ENCODE measurements at places on chromosomes 4 and X.
A peak's percentile ranks its signal among the peaks of the same experiment; 100 is the strongest.

- peak; percentile 20 for DNase-seq
Observed at GRCh38 chr4:77044461-77045150, 31.2 kb downstream of the CCNI start.

DNA sequence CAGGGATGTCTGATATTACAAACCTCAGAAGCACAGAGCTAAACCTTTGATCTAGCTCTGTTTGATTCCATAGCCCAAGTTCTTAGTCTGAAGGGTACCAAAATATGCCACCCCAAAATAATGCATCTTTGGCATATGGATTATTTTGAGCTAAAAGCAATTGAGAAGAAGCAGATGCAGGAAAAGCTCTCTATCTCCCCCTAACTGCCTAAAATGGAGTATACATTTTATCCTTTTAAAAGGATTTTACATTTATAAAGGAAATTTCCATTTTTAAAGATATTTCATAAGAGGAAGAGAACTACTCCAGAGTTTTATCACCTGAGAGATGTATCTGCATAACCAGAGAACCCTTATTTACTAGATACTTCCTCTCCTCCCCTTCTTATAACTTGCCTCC is 158.7 kb downstream of the ZNF674 start:
- DNase-seq = no peak

DNA sequence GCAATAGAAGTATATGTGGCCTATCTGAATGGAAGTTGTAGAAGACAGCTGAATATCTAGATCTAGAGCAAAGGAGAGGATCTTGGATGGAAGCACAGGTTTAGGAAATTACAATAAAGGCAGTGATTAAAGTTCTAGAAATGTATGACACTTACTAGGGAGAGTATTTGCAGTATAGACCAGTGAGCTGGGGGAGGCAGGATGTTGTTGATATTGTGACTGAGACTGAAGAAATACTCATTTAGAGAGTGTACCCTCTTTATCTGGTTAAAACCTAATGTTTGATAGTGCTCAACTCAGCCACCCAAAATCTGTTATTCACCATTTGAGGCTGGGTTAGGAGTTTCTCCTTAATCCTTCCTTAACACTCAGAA is 439.5 kb downstream of the GRXCR1 start:
- no peak for DNase-seq

- DNase-seq = peak; percentile 63
Observed at GRCh38 chr4:26032142-26032541, 118.1 kb downstream of the SMIM20 start.

DNA sequence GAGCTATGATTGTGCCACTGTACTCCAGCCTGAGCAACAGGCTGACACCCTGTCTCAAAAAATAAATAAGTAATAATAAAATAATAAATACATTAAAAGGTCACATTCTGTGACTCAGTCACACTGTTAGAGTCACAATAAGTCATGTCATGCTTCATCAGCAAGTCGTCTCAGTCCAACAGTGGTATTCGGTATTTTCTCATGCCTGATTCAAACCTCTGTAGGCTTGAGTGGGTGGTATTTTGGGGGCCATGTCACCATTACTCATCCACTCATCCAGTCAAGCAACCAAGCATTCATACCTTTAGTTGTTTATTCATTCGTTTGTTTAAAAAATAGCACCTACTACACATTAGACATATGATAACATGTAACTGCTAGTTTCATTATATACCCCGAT is 46.9 kb downstream of the SUPT20HL2 start:
- DNase-seq = no peak

DNA sequence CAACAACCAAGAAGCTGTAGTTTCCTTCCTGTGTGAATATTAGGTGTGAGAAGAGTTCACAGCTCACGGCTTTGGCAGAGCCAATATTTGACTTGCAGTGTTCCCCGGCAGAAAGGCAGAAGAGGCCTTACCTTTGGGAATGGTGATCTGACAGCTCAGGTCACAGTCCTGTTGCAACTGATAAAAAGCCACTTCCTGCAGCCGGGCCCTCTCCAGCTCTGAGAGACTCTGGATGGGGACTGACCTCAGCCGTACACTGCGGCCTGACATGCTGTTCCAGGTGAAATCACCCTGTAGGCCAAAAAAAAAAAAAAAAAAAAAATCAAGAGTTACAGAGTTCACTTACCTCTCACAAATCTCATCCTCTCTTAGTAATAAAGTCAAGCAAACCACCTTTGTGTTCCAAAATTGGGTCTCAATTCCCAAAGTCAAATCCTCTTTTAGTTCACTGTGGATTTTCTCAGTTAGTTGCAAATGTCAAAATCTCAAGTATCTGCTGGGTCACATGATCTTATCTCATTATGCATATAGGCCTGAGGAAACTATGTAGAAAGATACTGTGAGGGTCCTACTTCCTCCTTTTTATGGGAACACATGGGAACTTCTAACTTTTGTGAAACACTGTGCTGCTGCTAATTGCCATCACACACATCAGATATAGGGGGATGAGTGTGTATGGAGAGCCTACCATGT is 38.6 kb upstream of the AMELX start:
- DNase-seq = no peak

GRCh38 chr4:70994387-70995099 is 1.1 kb downstream of the DCK start:
- DNase-seq = no peak

GRCh38 chr4:158965226-158965625 is 137.7 kb upstream of the RAPGEF2 start:
- no peak for DNase-seq

DNA sequence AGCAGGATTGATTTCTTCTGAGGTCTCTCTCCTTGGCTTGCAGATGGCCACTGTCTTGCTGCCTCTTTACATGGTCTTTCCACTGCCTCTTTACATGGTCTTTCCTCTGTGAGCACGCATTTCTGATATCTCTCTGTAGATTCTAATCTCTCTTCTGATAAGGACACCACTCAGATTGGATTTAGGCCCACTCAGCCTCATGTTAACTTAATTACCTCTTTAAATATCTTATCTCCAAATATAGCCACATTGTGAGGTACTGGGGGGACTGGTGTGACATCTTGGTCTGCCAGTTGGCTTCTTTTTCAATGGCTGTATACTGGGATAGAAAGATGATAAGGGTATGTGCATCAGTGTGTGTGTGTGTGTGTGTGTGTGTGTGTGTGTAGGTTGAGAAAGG is 153.7 kb downstream of the AWAT2 start:
- DNase-seq = no peak

DNA sequence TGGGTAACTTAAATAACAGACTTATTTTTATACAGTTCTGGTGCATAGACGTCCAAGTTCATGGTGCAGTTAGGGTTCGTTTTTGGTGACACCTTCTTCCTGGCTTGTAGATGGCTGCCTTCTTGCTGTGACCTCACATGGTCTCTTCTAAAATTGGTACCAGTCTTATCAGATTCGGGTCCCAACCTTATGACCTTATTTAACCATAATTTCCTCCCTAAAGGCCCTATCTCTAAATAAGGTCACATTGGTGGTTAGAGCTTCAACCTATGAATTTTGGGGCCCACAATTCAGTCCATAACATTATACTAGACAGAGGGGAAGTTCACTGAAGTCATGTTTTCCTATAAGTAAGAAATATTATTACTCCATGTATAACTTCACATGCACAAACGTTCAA is 128.0 kb downstream of the CFAP299 start:
- no peak for DNase-seq

GRCh38 chr4:17576932-17577664 is at the start of gene LAP3:
Gene LAP3, plus strand, starts transcription at chr4:17577198. Its CDS starts 268 bp downstream, at chr4:17577466.
- peak; percentile 99 for DNase-seq

DNA sequence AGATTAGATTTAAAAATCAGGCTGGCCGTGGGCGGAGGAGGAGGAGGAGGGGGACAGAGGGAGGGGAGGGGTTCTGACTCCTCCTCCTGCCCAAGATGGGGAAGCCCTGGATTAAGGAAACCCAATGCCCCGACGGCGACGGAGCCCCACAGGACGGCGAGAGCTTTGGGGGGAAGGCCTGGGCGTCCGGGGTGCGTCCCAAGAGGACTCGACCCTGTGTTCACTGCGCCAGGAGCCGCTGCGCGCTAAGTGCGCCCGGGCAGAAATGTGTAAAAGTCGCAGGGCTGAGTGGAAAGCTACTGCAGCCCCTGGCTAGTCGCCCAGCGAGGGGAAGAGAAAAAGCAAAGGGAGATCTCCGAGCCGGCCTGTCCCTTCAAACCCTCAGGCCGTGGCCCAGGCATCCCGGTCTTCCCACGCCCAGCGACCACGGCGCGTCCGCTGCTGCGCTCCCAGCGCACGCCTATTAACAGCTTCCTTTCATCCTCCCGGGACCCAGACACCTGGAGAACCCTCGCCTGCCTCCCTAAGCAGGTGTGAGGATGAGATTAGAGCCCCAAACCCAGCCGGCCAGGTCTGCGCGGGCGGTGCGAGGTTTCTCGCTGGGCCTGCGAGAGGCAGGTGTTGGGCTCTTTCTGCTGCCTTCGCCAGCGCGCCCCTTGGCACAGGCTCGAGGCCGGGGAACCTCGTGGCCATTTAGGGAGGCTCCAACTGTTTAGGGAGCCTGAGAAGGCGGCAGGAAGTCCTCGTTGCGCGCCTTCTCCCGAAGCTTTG is 1.4 kb upstream of the RPS6KA3 start:
- DNase-seq = peak; percentile 10

- DNase-seq = no peak
Observed at GRCh38 chr4:37549041-37549440, 137.1 kb downstream of the RELL1 start.

DNA sequence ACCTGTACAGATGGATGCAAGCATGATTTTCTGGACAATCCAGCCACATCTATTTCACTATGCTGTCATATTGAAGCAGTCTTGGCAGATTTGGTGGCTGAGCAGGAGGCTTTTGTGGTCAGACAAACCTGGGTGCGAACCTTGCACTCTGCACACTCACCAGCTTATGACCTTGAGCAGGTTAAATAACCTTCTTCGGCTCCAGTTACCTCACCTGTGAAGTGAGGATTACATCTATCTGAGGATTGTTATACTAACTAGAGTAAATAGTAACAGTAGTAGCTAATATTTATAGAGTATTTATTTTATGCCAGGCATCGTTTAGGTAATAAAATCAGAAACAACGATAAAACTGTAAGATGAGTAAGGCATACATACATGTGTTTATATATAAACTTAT is 150.0 kb downstream of the PPP3CA start:
- no peak for DNase-seq

DNA sequence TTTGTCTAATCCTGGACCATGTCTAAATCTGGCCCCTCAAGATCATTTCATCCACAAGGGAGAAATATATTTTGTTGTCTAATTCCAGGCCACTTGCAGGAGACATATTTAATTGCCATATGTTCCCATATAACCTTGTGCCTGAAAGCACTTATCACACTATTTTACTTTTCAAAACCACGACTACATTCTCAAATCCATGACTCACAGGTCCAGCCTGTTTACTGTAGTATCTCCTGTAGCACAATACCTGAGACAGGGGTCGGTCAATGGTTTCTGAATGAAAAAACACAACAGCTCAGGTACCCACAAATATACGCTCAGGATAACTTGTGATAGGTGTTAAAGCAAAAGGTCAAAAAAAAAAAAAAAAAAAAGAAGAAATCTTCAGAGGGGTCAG is 60.9 kb downstream of the SEC24D start:
- DNase-seq = no peak

DNA sequence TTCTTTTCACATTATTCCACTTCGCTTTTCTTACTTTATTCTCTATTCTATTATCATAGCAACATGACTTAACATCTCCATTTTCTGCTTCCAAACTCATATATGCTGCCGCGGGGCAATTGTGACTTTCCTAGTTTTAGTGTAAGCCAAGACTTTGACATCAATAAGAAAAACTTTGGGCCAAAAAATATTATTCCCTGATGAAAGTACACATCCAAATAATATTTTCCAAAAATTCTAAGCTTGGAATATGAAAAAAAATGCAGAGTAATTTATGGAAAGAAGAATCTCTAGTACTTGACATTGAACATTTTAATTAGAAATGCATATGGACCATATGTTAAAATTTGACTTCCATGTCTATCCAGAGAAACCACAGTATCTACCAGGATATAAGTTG is 995.1 kb upstream of the INTU start:
- no peak for DNase-seq

- peak; percentile 1 for DNase-seq
Observed at GRCh38 chrX:52933976-52934703, 24.2 kb downstream of the FAM156A start.

GRCh38 chr4:112520598-112521122 is 4.7 kb upstream of the NEUROG2 start:
- DNase-seq = no peak

DNA sequence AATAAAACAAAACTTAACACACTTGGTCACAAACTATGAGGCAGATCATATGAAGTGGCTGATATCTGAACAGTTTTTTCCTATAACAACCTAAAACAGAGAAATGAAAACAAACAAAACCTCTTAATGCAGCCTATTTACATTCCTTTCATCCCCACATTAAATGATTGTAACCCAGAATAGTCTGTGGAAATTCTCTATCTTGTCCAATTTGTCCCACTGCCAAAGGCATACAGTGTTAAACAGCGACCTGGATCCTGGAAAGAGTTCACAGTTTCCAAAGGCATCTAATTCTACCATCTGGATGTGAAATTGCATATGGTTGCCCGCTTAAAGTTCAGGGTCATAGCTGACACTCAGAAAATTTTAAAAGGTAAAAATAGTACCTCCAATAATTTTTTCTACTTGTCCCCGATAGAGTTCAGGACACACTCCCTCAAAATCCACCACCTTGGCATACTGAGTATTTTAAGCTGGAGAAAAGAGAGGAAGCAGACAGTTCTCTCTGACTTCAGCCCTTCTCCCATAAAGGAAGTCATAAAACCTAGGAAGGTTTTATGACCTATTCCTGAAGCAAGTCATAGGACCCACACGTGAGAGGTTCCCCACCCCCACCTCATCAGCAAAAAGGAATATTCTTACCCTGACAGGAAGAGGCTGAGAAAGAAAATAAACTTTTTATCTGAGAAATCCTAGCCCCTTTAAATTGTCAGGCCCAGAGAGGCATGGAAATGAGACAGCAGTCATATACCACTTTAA is 270.2 kb downstream of the PAPSS1 start:
- peak; percentile 5 for DNase-seq

DNA sequence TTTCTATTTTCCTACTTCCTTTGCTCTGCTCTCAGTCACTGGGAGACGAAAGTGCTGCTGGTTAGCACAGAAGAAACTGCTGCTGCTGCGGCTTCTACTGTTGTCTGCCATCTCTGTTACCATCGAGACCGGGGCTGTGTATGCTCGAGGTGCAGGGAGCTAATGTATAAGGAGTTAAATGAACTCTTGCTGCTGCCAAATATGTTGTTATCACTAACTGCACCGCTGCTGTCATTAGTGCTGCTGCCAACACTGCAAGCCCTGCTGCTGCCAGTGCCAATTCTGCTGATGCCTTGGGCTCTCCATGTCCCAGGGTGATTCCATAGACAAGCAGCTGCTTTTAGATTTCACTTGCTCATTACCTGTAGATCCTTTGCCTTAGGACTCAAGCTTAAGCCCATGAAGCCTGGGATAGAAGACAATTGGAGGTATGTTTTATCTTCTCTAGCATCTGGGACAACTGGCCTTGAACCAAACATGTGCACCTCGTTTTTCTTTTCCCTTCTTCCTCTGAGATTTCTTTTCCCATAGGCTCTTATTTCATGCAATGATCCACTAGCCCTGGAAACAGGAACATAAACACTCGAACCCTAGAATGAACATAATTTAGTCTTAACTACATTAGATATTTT is 107.8 kb downstream of the CCSER1 start:
- no peak for DNase-seq

GRCh38 chr4:16192631-16193518 is 33.4 kb downstream of the TAPT1 start:
- no peak for DNase-seq

- peak; percentile 57 for DNase-seq
Observed at GRCh38 chrX:115642895-115643530, 82.0 kb downstream of the PLS3 start.
